NCI-H1417 treated with DMSO at 0.1 percent for 48 hours (cell line): ENCODE measurements at places on chromosomes 5 and 9.

- no peak for DNase-seq
Observed at GRCh38 chr5:179780362-179780761, 13.4 kb upstream of the LTC4S start.

GRCh38 chr9:137974746-137975526 is 97.4 kb downstream of the CACNA1B start:
- no peak for DNase-seq

DNA sequence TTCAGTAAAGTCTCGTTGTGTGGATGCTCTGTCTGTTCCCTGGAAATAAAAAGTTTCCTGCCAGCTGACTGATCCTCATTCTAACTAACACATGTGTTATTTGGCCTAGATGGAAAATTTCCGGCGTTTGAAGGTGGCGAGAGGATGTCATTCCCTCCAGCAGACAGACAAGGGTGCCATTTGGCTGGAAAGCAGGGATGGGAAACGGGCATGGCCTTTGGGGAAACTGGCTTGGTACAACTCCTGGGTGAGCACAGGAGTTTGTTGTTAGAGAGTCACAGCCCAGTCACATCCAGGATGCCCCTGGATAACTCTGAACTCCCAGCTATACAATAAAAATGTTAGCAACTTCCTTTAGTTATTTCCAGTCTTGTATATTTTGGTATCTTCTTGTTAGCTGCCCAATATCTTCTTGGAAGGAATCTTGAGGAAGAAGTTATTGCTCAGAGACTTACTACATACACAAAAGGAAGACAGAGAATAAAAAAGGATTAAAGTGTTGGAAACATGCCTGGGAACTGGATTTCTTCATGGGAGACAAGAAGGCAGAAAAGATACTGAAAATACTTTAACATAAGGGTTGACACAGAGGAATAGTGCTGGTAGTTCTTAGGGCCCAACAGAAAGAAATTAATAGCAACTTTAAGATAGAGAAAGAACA is 41.9 kb downstream of the TEK start:
- DNase-seq, result no peak

GRCh38 chr9:85067792-85068191 is 398.3 kb downstream of the NTRK2 start:
- no peak for DNase-seq

- no peak for DNase-seq
Observed at GRCh38 chr9:117625154-117625553, 79.0 kb upstream of the TLR4 start.

- no peak for DNase-seq
Observed at GRCh38 chr5:118111956-118112355, 876.4 kb downstream of the DTWD2 start.

- no peak for DNase-seq
Observed at GRCh38 chr5:66629446-66629845, 33.3 kb downstream of the MAST4 start.

GRCh38 chr5:1874771-1875220 is 7.9 kb downstream of the IRX4 start:
- no peak for DNase-seq

DNA sequence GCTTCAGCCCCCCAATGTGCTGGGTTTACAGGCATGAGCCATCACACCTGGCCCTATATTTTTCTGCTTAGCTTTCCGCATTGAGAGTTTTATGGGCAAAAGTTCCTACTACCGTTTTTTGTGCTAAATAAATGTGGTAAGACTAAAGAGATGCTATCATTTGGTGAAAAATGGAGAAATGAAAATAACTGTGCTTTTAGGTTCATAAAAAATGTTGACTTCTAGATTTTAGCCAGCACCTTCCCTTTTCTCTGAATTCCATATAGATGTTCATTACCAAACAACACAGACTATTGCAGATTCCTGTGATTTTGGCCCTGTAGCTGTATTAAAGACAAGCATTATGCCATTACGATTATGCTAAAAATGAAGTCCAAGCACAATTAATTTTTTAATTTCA is 72.0 kb upstream of the CTSL start:
- DNase-seq, result no peak

DNA sequence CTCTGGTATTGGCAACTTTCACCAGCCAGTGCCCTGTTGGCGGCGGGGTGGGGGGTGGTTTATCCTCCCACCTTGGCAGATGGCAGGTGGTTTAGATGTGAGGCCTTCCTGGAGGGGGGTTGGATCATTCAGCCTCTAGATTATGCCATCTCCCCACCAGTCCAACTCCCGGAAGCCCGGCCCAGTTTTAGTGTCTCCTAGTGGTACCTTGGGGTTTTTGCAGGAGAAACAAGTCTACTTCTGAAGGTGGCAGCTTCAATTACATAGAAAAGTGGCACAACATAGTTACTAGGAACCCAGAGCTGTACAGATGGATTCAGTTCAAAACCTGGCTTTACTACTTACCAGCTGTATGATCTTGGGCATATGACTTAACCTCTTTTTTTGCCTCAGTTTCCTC is 11.3 kb downstream of the PRLR start:
- DNase-seq, result no peak

DNA sequence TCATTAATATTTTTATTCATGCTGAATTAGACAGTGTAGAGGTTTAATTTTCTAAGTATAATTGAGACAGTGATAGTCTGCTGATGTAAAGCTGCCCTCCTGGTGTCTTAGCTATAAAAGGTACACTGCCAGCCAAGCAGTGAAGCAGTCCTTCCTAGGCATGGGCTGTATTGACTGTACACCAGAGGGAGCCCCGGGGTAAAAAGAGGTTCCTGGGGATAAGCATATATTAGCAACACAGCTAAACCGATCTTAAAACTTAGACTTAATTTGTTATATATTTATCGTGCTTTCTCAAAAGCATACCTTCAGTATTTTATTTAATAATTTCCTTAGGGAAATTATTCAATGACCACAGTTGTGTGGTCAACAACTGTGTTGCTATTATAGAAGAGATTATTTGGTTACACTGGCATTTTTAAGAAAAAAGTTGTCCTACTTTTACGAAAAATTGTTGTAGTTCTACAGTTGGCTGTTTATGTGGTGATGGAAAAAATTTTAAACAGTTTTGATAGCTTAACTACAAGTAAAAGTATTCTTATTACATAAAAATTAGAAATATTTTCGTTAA is 68.8 kb downstream of the ELL2 start:
- no peak for DNase-seq

DNA sequence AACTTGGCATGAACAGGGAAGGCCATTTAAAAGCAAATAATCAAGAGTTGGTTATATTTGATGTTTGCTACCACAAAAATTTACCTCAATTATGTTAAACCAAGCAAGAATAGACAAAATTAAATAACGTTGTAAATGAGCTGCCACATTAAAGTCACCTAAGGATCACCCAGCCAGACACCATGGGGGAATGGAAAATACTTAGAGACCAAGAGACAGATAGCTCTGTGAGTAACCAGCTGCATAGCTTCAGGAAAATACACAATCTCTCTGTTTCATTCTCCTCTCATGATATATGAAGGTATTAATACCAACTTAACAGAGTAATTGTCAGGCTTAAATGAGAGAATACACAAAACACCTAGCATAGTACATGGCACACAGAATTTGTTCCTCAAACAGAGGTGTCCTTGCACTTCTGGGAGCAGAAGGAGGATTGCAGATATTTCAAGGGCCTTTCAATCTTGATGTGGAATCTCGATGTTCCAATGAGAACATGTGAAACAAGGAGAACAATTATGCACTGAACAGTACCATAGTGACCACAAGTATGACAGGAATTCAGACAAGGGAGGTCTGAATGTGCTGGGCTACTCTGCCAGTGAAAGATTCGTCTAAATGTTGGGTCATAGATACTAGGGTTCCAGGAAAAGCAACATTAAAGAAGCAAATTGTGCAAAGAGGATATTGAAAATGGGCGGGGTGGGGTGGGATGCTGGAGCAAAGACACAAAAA is 18.6 kb downstream of the JAKMIP2 start:
- DNase-seq, result no peak

DNA sequence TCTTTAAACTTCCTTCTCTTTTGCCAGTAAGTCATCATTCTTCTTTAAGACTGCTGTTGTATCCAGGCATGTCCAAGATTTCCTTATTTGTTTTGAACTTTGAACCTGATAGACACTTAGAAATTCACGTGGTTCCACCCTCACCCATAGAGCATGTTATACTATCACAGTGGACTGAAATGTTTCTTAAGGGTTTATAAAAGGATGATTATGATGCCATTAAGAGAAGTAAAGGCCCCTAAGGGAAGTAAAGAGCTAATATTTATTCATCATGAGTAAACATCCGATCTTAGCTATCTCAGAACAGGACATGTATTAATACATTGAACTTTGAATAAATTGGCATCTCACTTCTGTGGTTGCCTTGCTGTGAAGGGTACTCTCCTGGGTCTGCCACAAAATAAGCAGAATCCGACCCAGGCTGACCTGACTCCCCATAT is 49.8 kb downstream of the PRKACG start:
- DNase-seq, result no peak

DNA sequence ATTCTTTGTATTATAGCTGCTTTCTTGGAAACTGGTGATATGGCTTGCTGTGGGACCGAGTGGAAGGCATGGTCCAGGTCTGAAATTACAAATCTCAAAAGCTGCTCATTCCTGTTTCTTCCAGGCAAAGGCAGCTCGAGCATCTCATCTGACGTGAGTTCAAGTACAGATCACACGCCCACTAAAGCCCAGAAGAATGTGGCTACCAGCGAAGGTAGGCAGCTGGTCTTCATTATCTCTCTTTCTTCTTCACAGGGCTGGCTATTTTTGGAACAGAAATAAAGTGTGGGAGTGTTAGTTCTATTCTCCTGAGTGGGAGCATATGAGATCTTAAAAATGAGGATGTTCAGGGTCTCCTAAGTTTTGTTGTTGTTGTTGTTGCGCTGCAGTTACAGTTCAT is 115.9 kb downstream of the FBXL7 start:
- DNase-seq, result no peak

- no peak for DNase-seq
Observed at GRCh38 chr5:138648841-138649240, 73.6 kb upstream of the HSPA9 start.

- no peak for DNase-seq
Observed at GRCh38 chr9:19516348-19516747, 107.5 kb downstream of the ACER2 start.

- DNase-seq, result no peak
Observed at GRCh38 chr9:89194421-89195130, 16.0 kb upstream of the SHC3 start.

GRCh38 chr5:173670130-173670651 is 53.7 kb upstream of the BOD1 start:
- DNase-seq, result no peak

GRCh38 chr5:143374496-143375217 is 28.8 kb downstream of the NR3C1 start:
- DNase-seq, result no peak
